Activated CD4-positive, alpha-beta T cell treated with anti-CD3 and anti-CD28 coated beads for 36 hours (primary cell): ENCODE measurements at places on chromosomes 3 and 15. TPM values are rescaled to one million over a fixed set of nuclear protein-coding genes. Genes with fewer than 3 reads are reported as not detected.

- H3K27me3 ChIP-seq = no peaks in the 10 kb centered on the region
- DNase-seq = no peak
- H3K36me3 ChIP-seq = peaks cover 42% of the 10 kb centered on the region
- H3K27ac ChIP-seq = no peak overlapping the region
- H3K4me3 ChIP-seq = no peak overlapping the region
Observed at GRCh38 chr3:136624894-136625815, 127.0 kb downstream of the STAG1 start.

DNA sequence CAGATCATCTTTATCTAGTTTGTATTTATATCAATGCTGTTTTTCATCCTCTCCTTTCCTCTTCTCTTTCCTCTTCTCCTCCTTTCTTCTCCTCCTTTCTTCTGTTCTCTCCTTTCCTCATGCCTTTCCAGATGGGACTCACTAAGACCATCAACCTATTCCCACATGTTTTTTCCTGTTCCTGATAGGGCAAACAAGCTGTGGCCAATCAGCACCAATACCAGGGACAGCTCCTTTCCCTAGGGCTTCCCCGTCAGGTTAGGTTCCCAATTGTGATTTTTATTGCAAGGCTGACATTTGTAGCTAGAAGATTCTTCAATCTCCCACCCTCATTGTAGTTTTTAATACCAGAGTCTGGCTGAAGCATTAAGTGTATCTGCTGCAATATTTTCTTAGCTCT, 76.3 kb upstream of the COL8A1 start:
- H3K36me3 ChIP-seq = no peaks in the 10 kb centered on the region
- no peak overlapping the region for H3K27ac ChIP-seq
- DNase-seq = no peak
- no peaks in the 10 kb centered on the region for H3K4me1 ChIP-seq

DNA sequence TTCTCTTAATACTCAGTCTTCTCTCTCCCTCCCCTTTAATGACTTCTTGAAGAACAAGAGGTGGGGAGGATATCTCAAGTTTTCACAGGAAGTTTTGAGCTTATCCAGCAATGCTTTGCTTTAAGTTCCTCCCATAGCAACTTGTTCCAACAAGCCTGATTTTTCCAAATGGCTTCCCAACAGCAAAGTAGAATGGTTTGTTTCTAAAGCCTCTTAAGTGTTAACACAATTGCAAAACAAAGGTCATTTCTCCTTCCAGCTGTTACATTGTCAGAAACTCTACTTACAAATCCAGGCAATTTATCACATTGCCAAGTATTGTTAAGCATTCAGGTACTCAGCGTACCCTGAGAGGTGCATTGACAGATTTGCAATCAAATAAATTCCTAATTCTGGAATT, 6.8 kb upstream of the ZNF770 start:
- no peak overlapping the region for H3K27ac ChIP-seq
- no peaks in the 10 kb centered on the region for H3K36me3 ChIP-seq
- no peak overlapping the region for H3K4me3 ChIP-seq

GRCh38 chr3:38595393-38595792, 54.1 kb downstream of the SCN5A start:
- H3K27ac ChIP-seq = no peak overlapping the region
- no peak for DNase-seq
- H3K4me1 ChIP-seq = no peaks in the 10 kb centered on the region
- no peak overlapping the region for H3K4me3 ChIP-seq

DNA sequence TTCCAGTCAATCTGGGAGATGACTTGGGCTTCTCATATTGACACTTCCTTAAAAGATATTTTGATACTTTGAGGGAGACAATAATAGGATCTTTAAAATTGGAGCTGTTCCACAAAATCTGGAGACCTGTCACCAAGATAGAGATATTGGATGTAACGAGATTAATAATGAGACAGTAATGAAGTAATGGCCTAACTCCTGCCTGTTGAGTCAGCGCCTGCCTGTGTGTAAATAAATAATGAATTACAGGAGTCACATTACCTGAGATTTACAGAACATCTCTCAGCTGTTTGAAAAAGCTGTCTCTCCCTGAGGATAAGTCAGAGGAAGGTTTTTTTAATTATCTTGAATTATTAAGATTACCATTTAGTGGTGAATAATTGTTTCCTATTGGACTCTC, 43.8 kb upstream of the MITF start:
- no peak for DNase-seq
- H3K36me3 ChIP-seq = no peaks in the 10 kb centered on the region
- no peak overlapping the region for H3K27ac ChIP-seq
- H3K4me3 ChIP-seq = no peak overlapping the region
- peaks cover under 1% of the 10 kb centered on the region for H3K27me3 ChIP-seq

DNA sequence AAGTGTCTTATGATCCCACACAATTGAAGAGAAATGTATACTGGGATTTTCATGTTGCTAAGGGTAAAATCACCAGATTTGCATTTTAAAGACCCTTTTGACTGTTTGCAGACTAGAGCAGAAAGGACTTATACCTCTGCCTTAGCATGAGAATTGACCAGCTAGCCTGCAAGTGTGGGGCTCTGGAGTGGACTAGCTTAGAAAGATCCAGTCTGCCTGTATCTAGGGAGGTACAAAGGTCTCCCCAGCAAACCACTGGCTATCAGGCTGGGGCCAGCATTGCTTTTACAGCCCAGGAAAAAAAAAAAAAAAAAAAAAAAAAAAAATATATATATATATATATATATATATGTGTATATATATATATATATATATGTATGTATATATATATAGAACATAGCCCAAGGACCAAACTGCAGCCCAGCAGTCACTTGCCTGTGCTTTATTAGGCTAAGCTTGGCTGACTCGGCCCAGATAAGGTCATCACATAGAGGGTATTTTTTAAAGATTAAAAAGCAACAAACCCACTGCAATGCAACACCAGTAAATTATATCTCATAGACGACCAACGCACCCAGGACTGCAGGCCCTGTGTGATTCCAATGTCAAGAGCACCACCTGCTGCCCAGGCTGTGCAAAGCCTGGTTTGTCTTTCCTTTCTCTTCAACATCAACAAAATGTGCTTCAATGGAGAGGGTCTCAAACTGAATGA, 63.7 kb downstream of the DCLK3 start:
- H3K4me1 ChIP-seq = no peaks in the 10 kb centered on the region
- no peak overlapping the region for H3K27ac ChIP-seq
- peaks cover 2% of the 10 kb centered on the region for H3K27me3 ChIP-seq
- H3K4me3 ChIP-seq = no peak overlapping the region
- peak; percentile 73 for DNase-seq

- no peak overlapping the region for H3K4me3 ChIP-seq
- H3K36me3 ChIP-seq = no peaks in the 10 kb centered on the region
- DNase-seq = no peak
Observed at GRCh38 chr3:181695661-181696491, 15.8 kb upstream of the SOX2 start.

DNA sequence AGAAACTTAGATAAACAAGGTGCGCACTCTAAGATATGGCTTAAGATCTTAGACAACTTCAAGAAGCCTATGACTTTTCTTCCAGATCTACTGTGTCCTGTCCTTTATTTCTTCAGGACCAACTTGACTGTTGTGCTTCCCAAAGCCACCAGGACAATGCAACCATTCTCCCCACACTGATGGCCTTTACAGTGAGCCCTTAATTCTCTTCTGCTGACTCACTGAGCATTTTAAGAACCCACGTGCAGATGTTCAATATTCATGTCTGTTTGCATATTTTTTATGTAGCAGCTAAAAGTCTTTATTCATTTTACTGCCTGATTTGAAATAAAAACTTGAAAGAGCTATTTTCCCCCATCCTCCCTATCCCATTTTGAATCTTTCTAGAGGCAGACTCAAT, 103.3 kb upstream of the SLC2A2 start:
- H3K4me1 ChIP-seq = no peaks in the 10 kb centered on the region
- H3K27ac ChIP-seq = no peak overlapping the region
- DNase-seq = no peak
- H3K27me3 ChIP-seq = no peaks in the 10 kb centered on the region

DNA sequence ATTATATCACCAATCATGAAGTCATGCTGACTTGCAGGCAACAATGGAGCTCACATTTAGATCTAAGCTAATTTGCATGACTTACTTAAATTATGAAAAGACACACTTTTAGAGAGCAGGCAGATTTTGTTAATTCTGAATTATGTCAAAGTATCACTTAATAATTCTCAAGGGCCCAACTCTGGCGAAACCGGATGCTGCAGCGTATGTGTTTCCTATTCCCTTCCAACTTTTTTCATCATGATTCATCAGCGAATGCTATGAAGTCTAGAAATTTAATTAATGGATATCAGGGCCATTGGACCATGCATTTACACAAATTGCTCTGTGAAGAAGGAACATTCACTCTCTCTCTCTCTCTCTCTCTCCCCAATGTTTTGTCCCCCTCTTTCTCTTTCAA, 63.5 kb upstream of the GOLGA8A start:
- DNase-seq = no peak
- no peak overlapping the region for H3K4me3 ChIP-seq
- H3K27ac ChIP-seq = no peak overlapping the region

GRCh38 chr3:146052056-146052790, 108.8 kb downstream of the PLOD2 start:
- H3K4me3 ChIP-seq = no peak overlapping the region
- no peaks in the 10 kb centered on the region for H3K27me3 ChIP-seq
- H3K36me3 ChIP-seq = no peaks in the 10 kb centered on the region
- DNase-seq = no peak
- no peaks in the 10 kb centered on the region for H3K4me1 ChIP-seq

GRCh38 chr3:166510382-166510781, 673.2 kb upstream of the BCHE start:
- no peaks in the 10 kb centered on the region for H3K36me3 ChIP-seq
- no peaks in the 10 kb centered on the region for H3K4me1 ChIP-seq
- no peak overlapping the region for H3K4me3 ChIP-seq

GRCh38 chr3:161430307-161430706, 59.0 kb upstream of the SPTSSB start:
- no peaks in the 10 kb centered on the region for H3K4me1 ChIP-seq
- H3K27ac ChIP-seq = no peak overlapping the region
- peaks cover 13% of the 10 kb centered on the region for H3K27me3 ChIP-seq
- no peak for DNase-seq
- H3K4me3 ChIP-seq = no peak overlapping the region
- no peaks in the 10 kb centered on the region for H3K36me3 ChIP-seq

GRCh38 chr15:89908226-89908625, 4.5 kb downstream of the ARPIN start:
- H3K4me3 ChIP-seq = no peak overlapping the region
- no peaks in the 10 kb centered on the region for H3K36me3 ChIP-seq
- peaks cover 20% of the 10 kb centered on the region for H3K27me3 ChIP-seq
- H3K4me1 ChIP-seq = no peaks in the 10 kb centered on the region

GRCh38 chr3:154218728-154219127, 97.5 kb downstream of the ARHGEF26 start:
- no peak overlapping the region for H3K27ac ChIP-seq
- peaks cover 5% of the 10 kb centered on the region for H3K27me3 ChIP-seq
- no peaks in the 10 kb centered on the region for H3K4me1 ChIP-seq
- DNase-seq = no peak
- H3K36me3 ChIP-seq = no peaks in the 10 kb centered on the region
- no peak overlapping the region for H3K4me3 ChIP-seq

- no peak overlapping the region for H3K27ac ChIP-seq
- peaks cover 20% of the 10 kb centered on the region for H3K4me1 ChIP-seq
- no peak for DNase-seq
- peaks cover 40% of the 10 kb centered on the region for H3K27me3 ChIP-seq
Observed at GRCh38 chr3:125134952-125135351, 77.6 kb downstream of the SLC12A8 start.

GRCh38 chr15:25378501-25378901, 60.3 kb downstream of the UBE3A start:
- no peak overlapping the region for H3K4me3 ChIP-seq
- DNase-seq = no peak
- no peak overlapping the region for H3K27ac ChIP-seq
- peaks cover 38% of the 10 kb centered on the region for H3K4me1 ChIP-seq
- no peaks in the 10 kb centered on the region for H3K27me3 ChIP-seq

GRCh38 chr3:140441006-140441405, 236.9 kb upstream of the TRIM42 start:
- no peak overlapping the region for H3K4me3 ChIP-seq
- H3K27me3 ChIP-seq = peaks cover 4% of the 10 kb centered on the region
- no peak overlapping the region for H3K27ac ChIP-seq
- DNase-seq = peak; percentile 17

Gene FSIP1
- total RNA-seq = 0.25 TPM

Gene WWTR1
- 0.46 TPM for total RNA-seq

Gene IL17RD
- total RNA-seq = 0.05 TPM

Gene GCHFR
- 41.1 TPM for total RNA-seq

Gene LINGO1
- total RNA-seq = not detected

Gene EPHB1
- total RNA-seq = 0.98 TPM

Gene LXN
- 13.9 TPM for total RNA-seq

Gene CFAP91
- total RNA-seq = 0.67 TPM

Gene FILIP1L
- total RNA-seq = 0.11 TPM

Gene SPINT1
- total RNA-seq = 8.5 TPM
